ENCODE measurements at places on chromosomes 7 and 10.

- DNase-seq, result no peak
Observed at GRCh38 chr7:51329696-51330263, 13.2 kb upstream of the COBL start.

DNA sequence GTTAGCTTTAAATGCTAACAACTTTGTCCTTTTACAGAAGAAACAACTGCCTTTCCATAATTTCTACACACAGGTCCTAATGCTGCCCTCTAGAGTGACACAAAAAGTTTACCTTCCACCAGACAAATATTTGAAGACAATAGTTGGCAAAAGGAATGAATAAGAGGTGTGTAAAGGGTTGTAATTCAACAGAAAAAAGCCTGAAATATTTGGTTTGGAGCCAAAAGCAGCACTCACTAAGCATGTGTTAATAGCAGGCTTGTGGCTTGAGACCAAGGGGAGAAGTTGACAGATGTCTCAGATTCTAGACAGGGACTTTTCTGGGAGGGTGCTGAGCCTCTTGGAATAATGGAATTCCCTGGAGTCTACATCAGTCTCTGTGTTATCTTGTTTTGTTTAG is 156.2 kb upstream of the GALNT17 start:
- DNase-seq, result no peak

DNA sequence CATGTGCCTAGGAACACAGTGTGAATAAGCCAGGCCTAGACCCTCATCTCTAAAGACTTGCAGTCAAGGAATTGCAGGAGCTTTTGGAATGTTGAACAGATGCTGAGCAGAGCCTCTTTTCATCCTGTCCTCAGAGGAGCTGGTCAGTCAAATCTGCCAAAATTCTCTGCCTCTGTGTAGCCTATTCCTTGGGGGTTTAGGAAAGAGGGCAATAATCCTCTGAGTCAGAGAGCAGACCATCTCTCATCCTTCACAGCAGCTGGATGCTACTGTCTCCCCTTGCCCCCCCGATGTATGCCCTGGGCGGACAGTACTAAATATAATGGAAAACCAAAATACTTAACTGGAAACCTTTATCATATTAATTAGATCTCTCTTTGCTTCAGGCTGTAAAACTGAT is 52.6 kb downstream of the BICC1 start:
- DNase-seq, result no peak

DNA sequence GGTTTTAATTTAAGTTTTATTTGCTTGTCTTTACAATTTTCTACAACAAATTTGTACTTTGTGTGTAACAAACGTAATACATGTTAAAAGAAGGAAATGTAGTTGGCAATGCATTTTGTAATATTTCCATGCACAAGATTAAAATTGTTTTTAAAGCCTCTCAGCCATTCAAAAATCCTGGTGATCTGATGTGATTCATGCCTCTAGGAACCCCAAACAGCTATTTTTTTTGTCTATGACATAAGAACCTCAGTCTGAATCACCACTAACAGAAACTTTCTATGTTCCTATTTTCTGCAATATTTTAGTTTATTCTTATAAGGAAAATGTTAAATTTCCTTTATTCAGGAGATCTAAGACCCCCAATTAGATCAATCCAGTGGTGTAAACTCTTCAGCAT is 183.1 kb upstream of the YAE1 start:
- no peak for DNase-seq

GRCh38 chr10:102376901-102377300 is 18.6 kb upstream of the NFKB2 start:
- DNase-seq, result no peak

DNA sequence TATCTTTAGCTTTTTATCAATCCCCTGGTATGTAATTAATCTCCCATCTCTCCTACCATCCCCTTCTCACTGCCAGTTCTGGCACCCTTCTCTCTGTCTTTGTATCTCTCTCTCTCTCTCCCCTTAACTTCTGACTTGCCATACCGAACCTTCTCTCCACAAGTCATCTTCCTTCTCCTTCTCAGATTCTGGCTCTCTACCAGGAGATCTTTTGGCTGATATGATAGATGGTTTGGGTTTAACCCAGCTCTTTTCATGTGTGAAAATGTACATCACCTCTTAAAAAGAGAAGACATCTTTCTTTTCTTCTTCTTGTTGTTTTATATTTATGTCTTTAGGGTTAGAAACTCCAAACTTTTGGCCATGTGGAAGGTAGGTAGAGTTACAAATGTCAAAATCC is 196.7 kb downstream of the HGF start:
- DNase-seq, result no peak

DNA sequence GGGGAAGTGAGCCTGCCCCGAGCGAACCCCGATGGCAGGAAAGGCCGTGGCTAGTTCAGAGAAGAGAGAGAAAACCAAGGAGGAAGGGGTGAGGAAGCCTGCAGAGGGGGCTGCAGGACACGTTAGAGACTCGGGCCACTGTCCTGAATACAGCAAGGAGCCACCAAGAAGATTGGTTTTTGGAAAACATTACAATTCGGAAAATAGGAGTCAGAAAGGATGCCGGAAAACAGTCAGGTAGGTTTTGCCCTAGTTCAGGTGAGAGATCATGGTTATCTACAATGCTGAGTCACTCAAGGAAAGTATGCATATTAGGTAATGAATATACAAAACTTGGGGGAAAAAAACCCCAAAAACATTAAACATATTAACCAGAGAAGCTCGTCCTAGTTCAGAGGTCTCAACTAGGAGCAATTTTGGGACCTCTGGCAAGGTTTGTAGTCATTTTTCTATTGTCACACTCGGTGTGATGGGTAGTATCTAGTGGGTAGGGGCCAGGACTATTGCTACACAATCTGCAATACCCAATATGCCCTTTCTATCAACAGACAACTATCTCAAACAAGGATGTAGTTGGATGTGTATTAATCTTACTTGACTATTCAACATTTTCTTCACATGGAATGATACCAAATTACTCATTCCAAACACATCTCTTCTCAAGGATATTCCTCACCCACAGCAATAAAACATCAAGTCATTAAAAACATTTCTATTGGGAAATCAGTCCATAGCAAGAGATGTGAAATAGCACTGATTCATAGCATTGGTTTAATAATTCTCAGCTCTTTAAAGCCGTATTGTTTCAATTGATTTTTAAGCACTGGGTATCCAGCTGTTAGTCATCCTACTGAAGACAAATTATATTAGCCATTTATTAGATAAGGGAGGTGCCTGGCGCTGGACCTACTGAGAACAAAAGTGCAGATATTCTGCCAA is 74.4 kb upstream of the RSU1 start:
- DNase-seq, result no peak

- no peak for DNase-seq
Observed at GRCh38 chr10:119608316-119609155, 11.8 kb upstream of the TIAL1 start.

- DNase-seq, result no peak
Observed at GRCh38 chr10:59279991-59280505, 82.3 kb downstream of the FAM13C start.

DNA sequence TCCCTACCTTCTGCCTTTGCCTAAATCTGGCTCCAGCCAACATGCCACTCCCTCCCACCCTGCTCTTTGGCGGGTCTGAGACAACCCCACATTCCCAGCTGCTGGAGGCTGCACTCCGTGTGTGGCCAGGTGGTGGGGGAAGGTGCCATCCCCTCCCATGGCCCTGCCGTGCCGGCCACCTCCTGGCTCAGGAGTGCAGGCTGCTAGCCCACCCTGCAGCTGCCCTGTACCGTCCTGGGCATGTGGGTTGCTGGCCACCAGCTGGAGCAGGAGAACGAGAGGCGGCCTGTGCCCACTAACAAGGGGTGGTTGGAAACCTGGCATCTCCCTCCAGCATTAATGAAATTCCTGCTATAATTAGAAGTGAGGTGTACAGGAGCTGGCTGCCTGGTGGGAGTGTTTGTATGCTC is 97.6 kb downstream of the ZMIZ1 start:
- DNase-seq, result no peak

GRCh38 chr10:58641095-58641531 is 128.4 kb downstream of the BICC1 start:
- no peak for DNase-seq

DNA sequence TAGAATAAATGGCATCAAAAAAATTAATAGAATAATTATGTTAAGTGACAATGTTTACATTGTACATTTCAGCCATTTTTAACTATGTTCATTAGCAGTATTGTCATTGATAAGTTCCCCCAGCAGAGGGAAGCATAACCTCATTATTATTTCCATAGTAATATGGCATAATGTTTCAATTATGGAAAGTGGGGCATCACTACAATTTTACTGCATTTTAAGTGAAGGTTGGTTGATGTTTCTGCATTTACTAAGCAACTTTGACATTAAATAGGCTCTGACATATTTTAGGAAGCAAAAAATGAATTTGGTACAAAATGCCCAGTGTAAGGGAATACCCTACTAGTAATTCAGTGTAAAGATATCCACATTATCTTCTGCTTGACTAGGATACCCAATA is 218.3 kb downstream of the SEMA3A start:
- DNase-seq, result no peak

- no peak for DNase-seq
Observed at GRCh38 chr10:62492012-62492869, 118.1 kb downstream of the ZNF365 start.

DNA sequence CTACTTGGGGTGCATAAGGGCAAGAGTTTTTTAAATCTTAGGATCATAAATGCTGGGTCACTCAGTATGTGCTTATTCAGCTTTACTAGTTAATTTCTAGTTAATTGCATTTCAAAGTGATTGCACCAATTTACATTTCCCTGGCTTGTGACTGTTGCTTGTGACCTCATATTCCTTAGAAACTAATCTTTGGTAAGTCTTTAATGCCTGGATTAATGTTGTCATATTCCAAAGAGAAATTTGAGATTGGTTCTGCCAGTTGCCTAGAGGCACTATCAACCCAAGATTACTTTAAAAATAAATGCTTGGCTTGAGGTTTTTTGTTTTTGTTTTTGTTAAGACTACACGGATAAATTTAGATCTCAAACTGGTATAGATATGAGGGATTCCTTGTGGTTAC is 103.1 kb downstream of the ANK3 start:
- DNase-seq, result no peak

Measured in left hindlimb (tissue), 1 donor.